Thoracic aorta (tissue), 2 donors: ENCODE measurements at places on chromosomes 3 and 15.
A peak's percentile ranks its signal among the peaks of the same experiment; 100 is the strongest.

GRCh38 chr3:111592936-111593335 lies 2.2 kb downstream of the ZBED2 start:
- DNase-seq = no peak

DNA sequence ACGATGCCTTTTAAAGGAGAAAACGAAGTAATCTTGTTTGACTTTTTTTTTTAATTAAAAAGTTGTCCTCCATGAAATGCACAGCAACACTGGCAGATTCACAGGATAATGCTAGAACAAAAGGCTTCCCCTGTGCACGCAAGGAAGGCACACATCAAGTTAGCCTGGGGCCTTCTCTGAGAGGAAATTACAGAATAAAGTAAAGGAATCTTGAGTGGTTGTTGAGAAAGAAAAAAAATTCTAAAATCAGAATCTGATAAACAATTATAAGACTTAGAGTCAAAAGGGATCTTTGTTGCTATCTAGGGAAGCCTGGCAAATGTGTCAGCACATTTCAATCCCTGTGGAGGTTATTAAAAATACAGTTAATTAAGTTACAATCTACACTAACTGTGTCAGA lies 946.0 kb downstream of the IGSF11 start:
- no peak for DNase-seq

GRCh38 chr15:66657185-66658020 lies 44.6 kb upstream of the SMAD6 start:
- DNase-seq = no peak

- no peak for DNase-seq
Measured at GRCh38 chr15:39106950-39107349, 473.9 kb upstream of the THBS1 start.

- no peak for DNase-seq
Measured at GRCh38 chr15:70432924-70433495, 330.3 kb downstream of the UACA start.

DNA sequence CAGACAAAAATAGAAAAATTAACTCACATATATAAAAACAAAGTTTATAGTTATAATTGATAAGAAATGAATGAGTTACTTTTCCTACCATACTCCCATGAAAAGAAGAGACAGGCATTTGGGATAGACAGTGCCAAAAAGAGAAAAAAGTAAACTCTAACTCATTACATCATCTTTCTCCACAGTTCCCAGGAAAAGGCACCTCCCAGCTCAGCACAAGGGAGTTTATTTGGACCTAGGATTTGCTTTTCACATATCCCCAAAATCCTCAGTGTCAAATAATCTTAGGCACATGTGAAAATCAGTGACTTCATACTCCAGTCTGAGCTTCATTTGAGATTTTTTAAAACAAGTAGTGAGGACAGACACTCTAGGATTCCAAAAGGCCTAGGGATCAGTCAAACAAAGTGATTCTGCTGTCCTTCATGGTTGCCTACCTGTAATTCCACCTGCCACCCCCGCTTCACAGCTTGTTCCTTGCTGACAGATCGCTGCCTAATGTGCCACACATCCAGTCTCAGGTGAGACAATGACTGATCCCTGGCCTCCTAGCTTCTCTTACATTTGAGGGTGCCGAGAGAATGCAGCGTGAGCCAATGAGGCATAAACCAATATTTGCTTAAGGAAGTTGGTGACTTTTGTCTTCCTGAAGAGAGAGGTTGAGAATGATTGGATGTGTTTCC lies 573.7 kb downstream of the TBL1XR1 start:
- DNase-seq = no peak

- DNase-seq = peak; percentile 57
Measured at GRCh38 chr3:187101184-187102072, 37.9 kb downstream of the RPL39L start.

DNA sequence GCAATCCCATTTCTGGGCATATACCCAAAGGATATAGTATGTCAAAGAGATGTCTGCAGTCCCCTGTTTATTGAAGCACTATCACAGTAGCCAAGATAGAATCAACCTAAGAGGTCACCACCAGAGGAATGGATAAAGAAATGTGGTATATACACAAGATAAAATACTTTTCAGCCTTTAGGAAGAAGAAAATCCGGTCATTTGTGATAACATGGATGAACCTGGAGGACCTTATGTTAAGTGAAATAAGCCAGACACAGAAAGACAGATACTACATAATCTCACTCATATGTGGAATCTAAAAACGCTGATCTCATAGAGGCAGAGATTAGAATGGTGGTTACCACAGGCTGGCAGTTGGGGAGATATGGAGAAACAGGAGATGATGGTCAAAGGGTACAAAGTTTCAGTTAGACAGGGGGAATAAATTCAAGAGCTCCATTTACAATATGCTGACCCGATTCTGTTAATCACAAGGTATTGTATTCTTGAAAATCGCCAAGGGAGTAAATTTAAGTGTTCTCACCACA lies 195.8 kb downstream of the MTHFS start:
- DNase-seq = no peak

- no peak for DNase-seq
Measured at GRCh38 chr15:58313304-58313703, 118.5 kb upstream of the LIPC start.

DNA sequence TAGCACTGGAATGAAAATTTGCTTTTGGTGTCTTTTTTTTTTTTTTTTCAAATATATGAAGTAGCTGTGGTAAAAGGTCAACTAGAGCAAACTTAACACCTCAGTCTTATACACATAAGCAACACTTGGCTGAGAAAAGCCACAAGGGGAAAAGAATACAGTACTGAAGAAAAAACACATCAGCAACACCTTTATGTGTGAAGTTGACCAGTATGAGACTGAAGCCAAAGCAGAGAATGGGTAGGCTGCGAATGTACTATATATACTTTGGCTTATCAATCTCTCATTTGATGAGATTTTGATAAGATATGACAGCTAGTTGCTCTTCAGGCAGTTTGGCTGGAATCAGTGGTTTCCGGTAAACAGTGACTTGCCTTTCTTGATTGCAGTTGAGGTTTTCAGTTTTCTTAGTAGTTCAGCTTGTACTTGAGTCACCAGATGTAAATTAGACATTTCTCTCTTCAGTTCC lies 22.0 kb upstream of the ZCWPW2 start:
- no peak for DNase-seq

- DNase-seq = no peak
Measured at GRCh38 chr15:35288580-35288979, 203.5 kb upstream of the NANOGP8 start.

DNA sequence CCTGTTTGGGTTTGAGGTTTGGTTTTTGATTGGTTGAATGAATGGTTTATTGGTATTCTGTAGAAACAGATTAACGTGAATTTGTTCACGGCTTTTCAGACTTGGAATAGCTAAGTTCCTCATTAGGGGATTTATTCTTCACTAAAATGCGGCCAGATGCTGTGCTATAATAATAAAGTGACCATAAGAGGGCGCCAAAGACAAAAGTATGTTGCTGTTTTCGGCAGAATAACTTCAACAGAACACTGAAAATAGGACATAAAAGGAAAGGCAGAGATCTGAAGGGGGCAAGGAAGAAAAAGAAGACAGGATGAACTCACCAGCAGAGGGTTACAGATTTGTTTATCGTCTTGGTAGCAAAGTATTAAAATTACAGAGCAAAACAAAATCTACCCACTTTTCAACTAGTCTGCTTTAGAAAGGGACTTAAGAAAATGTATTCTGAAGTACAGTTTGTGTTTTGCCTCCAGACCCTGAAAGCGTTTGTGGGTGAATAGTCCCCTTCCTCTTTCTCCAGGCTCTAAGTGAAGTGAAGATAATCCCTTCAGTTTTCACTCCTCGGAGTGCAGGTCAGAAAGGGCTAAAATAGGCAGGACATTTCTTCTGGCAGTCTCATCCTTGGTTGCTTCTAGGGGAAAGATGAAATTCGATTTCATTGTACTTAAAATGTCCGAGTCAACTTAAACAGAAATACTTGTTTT lies 147.6 kb downstream of the IL20RB start:
- DNase-seq = no peak

DNA sequence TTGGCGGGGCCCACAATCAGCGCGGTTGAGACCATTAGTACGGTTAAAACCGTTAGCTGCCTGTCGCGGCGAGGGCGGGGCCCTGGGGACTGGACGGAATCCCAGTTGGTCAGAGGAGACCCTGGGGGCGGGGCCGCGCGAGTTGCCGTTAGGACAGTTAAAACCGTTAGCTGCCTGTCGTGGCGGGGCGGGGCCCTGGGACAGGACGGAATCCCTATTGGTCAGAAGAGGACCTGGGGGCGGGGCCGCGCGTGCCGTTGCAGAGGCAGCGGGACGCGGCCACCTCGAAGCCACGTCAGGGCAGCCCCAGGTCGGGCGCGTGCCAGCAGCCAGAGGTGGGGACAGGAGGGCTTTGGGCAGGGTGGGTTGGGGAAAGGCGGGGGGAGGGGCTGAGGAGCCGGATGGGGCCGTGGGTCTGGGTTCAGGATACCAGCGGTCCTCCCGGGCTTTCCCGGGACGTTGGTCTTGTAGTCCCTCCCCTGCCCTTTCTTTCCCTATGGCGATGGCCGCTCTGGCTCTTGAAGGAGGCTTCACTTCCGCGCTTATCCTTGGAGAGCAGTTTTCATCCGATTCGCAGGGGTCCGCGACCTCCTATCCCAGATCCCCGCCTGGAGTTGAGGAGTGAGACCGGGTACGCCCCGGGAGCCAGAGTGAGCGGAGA lies 28.0 kb downstream of the KLHDC8B start:
- peak; percentile 64 for DNase-seq

- no peak for DNase-seq
Measured at GRCh38 chr3:36364260-36364659, 16.0 kb upstream of the STAC start.

GRCh38 chr3:62011666-62012065 lies 361.7 kb downstream of the FEZF2 start:
- no peak for DNase-seq

GRCh38 chr3:144384241-144384979 lies 412.8 kb downstream of the DIPK2A start:
- DNase-seq = no peak

DNA sequence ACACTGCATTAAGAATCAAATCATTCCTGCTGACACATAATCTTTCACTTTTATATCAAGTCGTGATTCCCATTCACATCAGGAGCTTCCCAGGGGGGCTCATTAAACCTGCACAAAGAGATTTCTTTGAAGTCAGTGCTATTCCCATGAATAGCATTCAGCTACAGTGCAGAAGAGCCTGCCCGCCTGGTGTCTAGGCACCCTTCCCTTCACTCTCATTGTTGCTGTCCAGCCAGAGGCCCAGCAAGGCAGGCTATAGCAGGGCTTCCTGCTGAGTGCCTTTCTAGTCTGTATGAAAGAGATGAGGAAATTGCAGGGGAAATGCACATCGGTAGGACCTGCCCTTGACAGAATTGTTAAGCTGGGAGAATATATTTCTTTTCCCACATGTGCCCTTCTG lies 4.5 kb upstream of the GJD2 start:
- DNase-seq = no peak

DNA sequence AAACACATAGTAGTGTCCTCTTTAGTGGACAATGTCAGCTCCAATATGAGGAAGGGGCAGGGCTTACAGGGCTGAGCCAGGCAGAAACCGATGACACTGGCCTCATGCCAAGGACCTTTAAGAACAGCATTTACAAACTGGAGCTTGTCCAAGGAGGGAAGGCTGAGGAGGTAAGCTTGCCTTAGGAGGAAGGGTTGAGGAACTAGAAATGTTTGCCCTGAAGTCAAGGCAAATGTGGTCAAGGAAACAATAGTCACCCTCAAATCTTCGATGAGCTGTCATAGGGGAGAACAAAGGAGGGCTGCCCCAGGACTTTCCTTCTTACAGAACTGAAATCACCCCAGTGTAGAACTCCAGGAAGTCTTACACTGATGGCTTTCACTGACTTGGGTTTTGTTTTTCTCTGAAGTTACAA lies 136.4 kb downstream of the LIPC start:
- DNase-seq = no peak

- no peak for DNase-seq
Measured at GRCh38 chr3:44865272-44866035, 3.7 kb downstream of the TMEM42 start.

- no peak for DNase-seq
Measured at GRCh38 chr15:91956026-91956723, 102.7 kb downstream of the SLCO3A1 start.

GRCh38 chr3:110783541-110783940 lies 288.1 kb upstream of the NECTIN3 start:
- no peak for DNase-seq

GRCh38 chr3:129611812-129612533 lies 5.5 kb upstream of the PLXND1 start:
- DNase-seq = no peak

- DNase-seq = no peak
Measured at GRCh38 chr3:155102329-155102728, 22.2 kb downstream of the MME start.

GRCh38 chr3:69248436-69248835 lies 126.0 kb upstream of the LMOD3 start:
- no peak for DNase-seq

GRCh38 chr3:123169930-123170329 lies 31.8 kb upstream of the SEC22A start:
- DNase-seq = no peak

DNA sequence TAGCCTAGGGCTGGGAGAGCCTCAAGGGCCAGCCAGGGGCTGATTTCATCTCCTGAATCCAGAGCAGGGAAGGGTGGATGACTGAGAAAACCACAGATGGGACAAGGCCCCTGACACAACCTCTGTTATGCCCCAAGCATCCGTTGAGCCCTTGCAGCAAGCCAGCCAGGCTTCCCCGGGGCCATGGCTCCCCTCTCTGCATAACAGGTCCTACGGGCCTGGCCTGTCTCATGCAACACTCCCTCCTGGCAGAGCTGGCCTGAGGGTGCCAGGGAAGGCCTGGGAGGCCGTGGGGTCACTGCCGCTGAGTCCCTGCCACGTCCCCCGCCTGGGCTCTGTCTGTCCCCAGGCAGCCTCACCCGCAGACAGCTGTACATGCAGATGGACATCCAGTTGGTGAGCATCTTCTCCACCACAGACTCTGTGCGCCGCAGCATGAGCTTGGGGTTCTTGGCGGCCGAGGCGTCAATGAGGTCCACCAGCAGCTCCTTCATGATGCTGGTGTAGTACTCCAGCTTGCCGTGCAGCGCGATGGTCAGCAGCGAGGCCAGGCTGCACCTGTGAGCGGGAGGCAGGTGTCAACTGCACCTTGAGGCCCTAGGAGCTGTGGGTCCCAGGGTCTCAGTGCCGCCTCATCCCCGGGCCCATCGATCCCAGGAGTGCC lies 22.1 kb downstream of the H1-8 start:
- no peak for DNase-seq

DNA sequence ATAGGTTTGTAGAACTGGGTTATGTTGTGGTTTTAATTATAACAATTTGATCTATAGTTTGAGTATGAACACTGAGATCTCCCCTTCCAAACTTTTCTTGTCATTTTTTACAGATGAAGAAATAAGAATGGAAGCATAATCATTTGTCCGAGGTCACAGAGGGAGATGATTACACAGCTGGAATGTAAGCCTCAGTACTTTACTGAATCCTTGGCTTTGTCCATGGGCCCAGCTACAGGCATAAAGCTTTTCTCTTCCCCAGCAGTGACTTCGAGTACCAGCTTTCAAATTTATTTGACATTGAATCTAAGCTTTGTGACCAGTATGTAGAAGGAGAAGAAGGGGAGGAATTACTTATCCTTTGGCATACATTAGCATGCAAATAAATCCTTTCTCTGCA lies 80.9 kb upstream of the DCBLD2 start:
- DNase-seq = no peak

GRCh38 chr15:63974021-63974420 lies 72.3 kb downstream of the DAPK2 start:
- DNase-seq = no peak

- DNase-seq = no peak
Measured at GRCh38 chr3:157427901-157428300, 8.7 kb upstream of the PTX3 start.
